Spleen (tissue), 13 donors: ENCODE measurements at places on chromosomes 6 and 20.
A peak's percentile ranks its signal among the peaks of the same experiment; 100 is the strongest.

- no peak for DNase-seq
These were observed 17.0 kb upstream of the SLA2 start for GRCh38 chr20:36663031-36663430.

DNA sequence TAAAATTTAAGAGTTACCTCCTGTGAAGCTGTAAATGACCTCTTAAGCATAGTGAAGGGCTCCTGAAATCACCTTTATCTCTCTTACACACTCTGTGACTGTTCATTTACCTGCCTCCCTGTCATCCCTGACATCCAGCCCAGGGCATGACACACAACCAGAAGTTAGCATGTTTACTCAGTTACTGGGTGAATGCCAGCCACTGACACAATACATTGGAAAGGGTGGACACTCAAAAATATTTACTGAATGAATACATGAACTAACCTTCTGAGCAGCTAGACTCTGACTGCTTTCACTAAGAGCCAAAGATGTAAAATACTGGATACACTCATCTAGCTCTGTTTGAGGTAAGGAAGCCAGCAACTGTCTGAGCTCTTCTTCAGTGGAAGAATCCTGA lies 25.3 kb downstream of the SERAC1 start:
- DNase-seq: no peak

GRCh38 chr6:91181416-91181815 lies 594.5 kb upstream of the MAP3K7 start:
- no peak for DNase-seq

DNA sequence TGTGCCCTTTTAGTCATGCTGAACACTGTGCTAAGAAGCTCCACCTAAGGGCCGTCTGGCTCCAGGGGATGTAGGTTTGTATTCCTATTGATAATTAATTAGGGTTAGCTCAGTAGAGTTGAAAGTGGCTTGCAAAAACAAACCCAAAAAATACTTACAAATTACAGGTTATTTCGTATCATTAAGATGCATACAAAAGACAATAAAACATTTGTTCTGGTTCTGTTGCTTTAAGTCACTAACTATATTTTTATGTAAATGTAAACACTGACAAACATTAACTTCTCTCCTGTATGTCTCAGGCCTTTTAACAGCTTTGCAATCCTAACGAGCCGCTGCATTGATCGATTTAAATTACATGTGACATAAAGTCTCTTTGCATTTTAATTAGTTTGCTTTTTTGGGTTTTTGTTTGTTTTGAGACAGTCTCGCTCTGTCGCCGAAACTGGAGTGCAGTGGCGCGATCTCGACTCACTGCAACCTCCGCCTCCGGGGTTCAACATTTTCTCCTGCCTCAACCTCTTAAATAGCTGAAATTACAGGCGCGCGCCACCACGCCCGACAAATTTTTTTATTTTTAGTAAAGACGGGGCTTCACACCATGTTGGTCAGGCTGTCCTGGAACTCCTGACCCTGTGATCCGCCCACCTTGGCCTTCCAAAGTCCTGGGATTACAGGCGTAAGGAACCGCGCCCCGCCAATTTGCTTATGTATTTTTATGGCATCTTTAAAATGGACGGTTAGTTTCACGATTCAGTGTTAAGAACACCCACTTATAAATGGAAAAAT lies 110.9 kb downstream of the HFE start:
- DNase-seq: peak; percentile 83

DNA sequence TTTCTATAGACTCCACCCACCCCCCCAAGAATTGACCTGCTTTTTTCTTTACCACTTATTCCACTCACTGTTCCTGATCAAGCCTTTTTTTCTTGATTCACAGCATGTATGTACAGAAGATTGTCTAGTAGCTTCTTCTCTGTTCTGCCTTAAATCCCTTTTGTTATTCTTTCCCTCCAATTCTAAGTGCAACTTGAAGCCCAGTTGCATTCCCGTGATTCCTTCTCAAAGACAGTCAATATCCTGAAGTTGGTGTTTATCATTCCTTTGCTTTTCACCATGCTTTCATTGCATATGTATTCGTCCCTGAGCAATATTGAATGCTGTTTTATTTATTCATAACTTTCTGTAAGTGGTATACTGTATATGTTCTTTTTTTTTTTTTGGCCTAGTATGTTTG lies 21.0 kb downstream of the XRN2 start:
- DNase-seq: no peak

DNA sequence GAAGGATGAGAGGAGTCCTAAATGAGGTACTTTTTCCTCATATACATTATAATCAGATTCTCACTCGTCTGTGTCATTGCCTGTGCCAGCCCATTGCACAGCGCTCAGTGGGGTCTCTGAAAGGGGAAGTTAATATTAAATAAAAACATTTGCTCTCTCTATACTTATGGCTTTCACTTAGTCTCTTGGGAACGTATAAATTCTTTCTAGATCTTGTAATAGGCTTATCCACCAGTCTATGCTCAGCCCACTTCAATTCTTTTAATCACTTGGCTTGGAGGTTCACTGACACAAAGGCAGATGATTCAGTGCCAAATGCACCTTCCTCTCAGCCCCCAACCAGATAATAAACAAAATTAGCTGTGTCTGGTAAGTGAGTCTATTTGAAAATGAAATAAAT lies 164.3 kb upstream of the OGFRL1 start:
- DNase-seq: no peak

DNA sequence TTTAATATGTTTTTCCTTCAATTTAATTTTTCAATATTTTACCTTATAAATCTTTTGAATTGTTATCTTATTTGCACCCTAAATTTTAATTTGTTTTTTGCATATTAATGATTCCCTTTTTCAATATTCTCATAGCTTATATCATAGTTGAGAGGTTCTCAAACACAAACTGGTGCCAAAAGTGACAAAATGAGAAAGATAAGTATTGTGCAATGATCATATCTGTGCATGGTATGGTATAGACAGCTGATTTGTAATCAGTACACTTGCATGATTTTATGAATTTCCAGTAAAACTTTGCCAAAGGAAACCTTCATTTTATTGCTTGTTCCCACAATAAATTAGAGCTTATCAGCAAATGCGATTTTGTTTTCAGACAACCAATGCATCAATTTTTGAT lies 161.0 kb upstream of the HDAC2 start:
- DNase-seq: no peak

- no peak for DNase-seq
These were observed 15.0 kb downstream of the OR2B3 start for GRCh38 chr6:29071831-29072723.

DNA sequence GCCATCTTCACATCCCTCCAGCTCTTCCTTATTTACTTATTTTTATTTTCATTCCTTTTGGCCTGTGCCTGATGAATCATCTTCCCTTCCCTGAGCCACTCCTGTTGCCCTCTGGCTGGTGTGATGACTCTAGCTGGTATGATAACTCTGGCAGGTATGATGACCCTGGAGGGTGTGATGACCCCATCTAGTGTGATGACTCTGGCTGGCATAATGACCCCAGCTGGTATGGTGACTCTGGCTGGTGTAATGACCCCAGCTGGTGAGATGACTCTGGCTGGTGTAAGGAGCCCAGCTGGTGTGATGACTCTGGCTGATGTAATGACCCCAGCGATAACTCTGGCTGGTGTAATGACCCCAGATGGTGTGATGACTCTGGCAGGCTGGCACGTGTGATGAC lies 426.8 kb downstream of the QKI start:
- no peak for DNase-seq

- DNase-seq: peak; percentile 77
These were observed 971.3 kb upstream of the DEFB115 start for GRCh38 chr20:30286157-30286556.

- no peak for DNase-seq
These were observed 14.2 kb upstream of the PREX1 start for GRCh38 chr20:48841875-48842529.

DNA sequence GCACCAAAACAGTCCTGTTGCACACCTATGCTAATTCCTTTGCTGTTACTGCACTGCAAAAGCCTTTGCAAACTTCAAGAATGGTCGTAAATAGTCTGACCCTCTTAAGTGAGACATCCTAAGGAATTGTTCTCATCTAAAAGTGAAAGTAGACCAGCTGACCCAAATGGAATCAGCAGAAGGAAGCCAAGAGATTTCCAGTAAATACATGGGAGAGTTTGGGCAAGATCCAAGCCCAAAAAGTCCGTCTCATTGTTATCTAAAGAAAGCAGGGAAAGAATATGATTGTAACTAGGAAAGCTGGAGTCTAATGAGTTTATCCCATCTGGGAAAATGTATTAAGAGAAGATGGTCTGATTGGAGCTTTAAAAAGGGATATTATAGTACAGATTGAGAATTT lies 43.0 kb upstream of the HIVEP1 start:
- DNase-seq: no peak

DNA sequence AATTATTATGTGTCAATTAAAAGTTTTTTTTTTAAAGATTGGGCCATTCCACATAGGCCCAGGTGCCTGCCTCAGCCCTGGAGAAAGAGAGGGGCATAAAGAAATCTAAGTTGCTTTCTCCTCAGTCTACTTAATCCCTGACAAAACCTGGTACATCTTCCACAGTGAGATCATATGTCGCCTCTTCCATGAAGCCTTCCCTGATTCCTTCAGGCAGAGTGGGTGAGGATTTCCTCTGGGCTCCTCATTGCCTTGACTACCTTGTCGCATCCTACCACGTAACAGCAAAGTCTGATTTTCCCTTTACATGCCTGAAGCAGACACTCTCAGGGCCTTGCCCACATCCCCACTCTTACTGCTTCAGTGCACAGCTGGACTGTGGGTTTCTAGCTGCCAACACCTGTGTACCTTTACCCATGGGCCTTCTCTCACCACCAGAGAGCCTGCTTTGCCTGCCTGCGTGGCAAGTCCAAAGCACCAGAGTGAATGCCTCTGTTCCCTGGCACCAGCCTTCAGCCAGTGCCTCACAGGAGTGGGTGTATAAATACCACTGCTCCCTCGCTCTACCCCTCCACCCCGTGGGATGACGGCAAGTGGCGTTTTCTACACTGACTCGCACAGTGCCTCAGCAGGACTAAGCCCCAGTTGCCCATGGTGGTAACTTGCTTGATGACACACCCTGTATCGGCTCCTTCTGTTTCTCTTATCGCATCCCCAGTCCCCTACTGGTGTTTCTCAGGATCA lies 68.0 kb downstream of the EYA2 start:
- DNase-seq: peak; percentile 68

GRCh38 chr20:39853636-39854035 lies 835.4 kb downstream of the MAFB start:
- no peak for DNase-seq

GRCh38 chr6:76612954-76613353 lies 540.5 kb upstream of the IMPG1 start:
- no peak for DNase-seq

DNA sequence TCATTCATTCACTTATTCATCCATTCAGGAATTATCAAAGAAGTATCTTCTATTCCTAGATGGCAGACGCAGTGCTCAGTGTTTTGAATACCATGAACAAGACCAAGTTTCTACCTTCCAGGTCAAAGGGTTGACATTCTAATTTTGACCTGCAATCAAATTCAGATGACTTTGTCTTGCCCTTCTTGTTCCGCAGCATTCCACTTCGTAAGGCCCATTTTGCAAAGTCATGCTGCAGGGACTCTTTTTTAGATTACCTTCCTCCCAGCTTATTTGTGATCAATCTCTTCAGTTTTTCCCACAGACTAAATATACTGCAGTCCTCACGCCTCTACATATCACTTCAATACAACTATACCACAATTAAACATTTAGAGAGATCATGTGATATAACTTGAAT lies 7.1 kb upstream of the TAAR1 start:
- no peak for DNase-seq

- DNase-seq: no peak
These were observed 81.8 kb downstream of the PROKR2 start for GRCh38 chr20:5234978-5235377.

DNA sequence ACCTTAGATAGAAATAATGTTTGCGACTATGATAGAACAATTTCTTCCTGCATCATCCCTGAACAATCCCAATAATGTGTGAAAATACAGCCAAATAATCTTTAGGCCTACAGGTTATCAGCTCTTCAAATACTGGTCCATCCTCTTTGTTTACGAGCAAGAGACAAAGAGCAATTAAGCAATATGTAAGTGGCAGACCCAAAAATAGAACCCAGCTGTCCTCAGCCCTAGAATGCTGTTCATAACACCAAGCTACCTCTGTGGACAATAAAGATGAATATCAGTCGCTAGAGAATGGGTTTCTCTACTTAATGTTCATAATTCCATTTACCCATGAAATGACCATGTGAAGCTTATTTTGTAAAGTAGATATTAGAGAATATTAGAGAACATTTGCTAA lies 28.4 kb upstream of the OSTM1 start:
- DNase-seq: no peak

DNA sequence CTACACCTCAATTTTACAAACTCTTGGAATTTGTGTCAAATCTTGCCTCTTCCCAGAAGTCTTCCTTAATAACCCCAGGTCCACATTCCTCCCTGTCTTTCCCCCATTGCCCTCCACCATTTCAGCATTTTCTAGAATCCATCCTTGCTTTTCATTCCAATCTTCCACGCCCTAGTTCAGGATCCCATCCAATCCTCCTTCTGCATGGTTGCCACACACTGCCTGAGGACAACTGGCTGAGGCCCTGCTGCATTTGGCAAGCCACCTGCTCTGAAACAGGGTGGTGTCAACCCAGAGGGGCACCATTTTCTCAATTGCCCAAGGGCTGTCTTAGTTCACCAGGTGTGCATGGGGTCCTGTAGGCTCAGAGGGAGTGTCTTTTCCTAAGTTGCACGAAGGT lies 37.9 kb upstream of the RFPL4B start:
- DNase-seq: no peak

- DNase-seq: peak; percentile 78
These were observed 25.0 kb downstream of the FRMD1 start for GRCh38 chr6:168053957-168054471.

GRCh38 chr6:163554663-163555062 lies 140.1 kb downstream of the QKI start:
- DNase-seq: peak; percentile 72

DNA sequence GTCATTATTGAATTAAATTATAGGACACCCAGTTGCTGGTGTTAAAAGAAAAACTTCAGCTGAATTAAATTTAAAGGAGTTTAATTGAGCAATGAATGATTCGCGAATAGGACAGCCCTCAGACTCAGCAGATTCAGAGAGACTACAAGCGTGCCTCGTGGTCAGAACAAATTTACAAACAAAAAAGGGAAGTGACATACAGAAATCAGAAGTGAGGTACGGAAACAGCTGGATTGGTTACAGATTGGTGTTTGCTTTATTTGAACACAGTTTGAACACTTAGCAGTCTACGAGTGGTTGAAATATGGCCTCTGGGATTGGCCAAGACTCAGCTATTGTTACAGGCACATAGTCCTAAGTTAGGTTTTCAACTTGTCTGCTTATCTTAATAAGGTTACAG lies 25.8 kb upstream of the TNFRSF21 start:
- no peak for DNase-seq
